Naive thymus-derived CD4-positive, alpha-beta T cell (primary cell): ENCODE measurements at places on chromosomes 2 and 18. TPM values are rescaled to one million over a fixed set of nuclear protein-coding genes. Genes with fewer than 3 reads are reported as not detected.

DNA sequence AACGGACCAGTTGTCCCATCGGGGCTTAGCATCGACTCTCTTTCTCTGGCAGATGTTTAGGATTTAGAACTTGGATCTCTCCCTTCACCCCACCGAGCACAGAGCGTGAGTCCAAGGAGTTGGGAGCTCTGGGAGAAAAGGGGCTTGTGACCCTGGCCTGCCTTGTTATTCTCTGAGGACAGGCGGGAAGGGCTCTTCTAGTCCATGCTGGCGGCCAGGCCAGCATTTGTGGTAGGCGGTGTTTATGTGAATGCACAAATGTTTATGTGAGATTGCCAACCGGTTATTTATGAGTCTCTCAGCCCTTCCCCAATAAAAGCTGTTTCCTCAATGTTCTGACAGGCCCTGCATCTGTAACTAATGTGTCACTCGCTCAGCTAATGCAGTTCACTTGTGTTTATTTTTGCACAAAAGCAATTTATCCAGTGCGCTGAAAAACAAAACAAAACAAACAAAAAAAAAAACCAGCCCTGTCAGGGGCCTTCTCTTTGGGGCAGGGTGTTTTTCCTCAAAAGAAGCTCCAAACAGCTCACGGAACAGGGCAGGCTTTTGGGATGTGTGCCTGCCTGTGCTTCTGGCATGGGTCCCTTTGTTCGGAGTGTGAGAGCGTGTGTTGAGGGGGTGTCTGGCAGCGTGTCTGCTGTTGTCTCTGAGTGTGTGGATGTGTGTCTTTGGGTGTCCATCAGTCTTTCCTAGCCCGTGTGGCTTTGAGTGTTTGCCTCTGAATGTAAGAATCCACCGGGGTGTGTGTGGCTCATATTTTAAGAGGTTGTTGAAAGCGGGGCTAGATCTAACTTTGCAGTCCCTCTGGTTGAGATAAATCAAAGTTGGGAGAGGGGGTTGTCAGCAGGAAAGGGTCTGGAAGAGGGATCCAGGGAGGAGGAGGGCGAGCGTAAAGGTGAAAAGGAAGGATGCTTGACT lies 52.8 kb upstream of the HAAO start:
- H3K27ac ChIP-seq = no peak overlapping the region
- no peaks in the 10 kb centered on the region for H3K4me1 ChIP-seq

DNA sequence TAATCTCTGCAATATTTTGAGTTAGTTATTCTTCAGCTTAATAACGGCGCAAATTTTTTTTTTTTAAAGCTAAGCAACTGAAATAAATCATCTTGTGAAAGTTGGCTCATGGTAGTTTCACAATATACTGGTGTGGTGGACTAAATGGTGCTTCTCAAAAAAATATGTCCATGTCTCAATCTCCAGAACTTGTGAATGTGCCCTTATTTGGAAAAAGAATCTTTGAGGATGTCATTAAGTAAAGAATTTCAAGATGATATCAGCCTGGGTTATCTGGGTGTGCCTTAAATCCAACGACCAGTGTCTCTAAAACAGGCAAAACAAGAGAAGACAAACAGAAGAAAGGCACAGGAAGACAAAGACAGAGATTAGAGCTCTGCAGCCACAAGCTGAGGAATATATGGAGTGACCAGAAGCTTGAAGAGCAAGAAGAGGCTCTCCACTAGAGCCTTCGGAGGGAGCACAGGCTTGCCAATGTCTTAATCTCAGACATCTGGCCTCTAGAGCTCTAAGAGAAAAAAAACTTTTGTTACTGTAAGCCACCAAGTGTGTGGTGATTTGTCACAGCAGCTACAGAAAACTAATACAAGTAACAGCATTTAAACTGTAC lies 71.4 kb downstream of the HNMT start:
- no peaks in the 10 kb centered on the region for H3K27me3 ChIP-seq
- no peaks in the 10 kb centered on the region for H3K36me3 ChIP-seq
- H3K4me1 ChIP-seq = no peaks in the 10 kb centered on the region
- no peak overlapping the region for H3K27ac ChIP-seq
- DNase-seq = no peak
- H3K4me3 ChIP-seq = no peak overlapping the region

GRCh38 chr2:130336150-130336876 lies 6.4 kb upstream of the IMP4 start:
- H3K36me3 ChIP-seq = peaks cover 5% of the 10 kb centered on the region
- no peak overlapping the region for H3K27ac ChIP-seq
- DNase-seq = no peak
- H3K4me1 ChIP-seq = peaks cover 4% of the 10 kb centered on the region

- no peak for DNase-seq
- H3K36me3 ChIP-seq = no peaks in the 10 kb centered on the region
- no peaks in the 10 kb centered on the region for H3K4me1 ChIP-seq
These were observed at the start of gene GKN2 for GRCh38 chr2:68952887-68953521. Gene GKN2, minus strand, starts transcription at chr2:68952893. Its CDS starts 32 bp downstream, at chr2:68952861.

- H3K4me1 ChIP-seq = no peaks in the 10 kb centered on the region
- H3K36me3 ChIP-seq = no peaks in the 10 kb centered on the region
- DNase-seq = no peak
These were observed 55.8 kb downstream of the EMX1 start for GRCh38 chr2:72973137-72973535.

DNA sequence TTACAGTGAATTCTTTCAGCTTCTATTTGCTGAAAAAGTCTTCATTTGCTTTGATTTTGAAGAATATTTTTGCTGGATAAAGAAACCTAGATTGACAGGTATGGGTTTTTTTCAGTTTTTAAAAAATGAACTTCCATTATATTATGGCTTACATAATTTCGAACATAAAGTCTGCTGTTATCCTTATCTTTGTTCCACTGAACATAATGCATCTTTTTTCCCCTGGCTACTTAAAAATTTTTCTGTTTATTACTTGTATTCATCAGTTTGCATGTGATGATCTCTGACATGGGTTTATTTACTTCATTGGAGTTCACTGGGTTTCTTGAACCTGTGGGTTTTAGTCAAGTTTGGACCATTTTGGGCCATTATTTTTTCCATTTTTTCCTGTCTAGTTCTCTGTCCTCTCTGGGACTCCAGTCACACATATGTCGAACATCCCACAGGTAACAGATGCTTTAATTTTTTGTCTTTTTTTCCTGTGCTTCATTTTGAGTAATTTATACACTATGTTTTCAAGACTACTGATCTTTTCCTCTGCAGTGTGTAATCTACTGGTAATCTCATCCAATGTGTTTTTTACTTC lies 33.1 kb downstream of the SEC11C start:
- no peak overlapping the region for H3K27ac ChIP-seq
- H3K27me3 ChIP-seq = no peaks in the 10 kb centered on the region
- H3K36me3 ChIP-seq = no peaks in the 10 kb centered on the region
- no peak for DNase-seq
- no peaks in the 10 kb centered on the region for H3K4me1 ChIP-seq

GRCh38 chr2:17899871-17900270 lies 21.4 kb downstream of the KCNS3 start:
- H3K27ac ChIP-seq = no peak overlapping the region
- H3K4me1 ChIP-seq = no peaks in the 10 kb centered on the region
- DNase-seq = no peak
- H3K36me3 ChIP-seq = no peaks in the 10 kb centered on the region

GRCh38 chr2:7795778-7796563 lies 878.8 kb downstream of the RNF144A start:
- H3K27me3 ChIP-seq = no peaks in the 10 kb centered on the region
- H3K36me3 ChIP-seq = no peaks in the 10 kb centered on the region
- no peak overlapping the region for H3K27ac ChIP-seq

DNA sequence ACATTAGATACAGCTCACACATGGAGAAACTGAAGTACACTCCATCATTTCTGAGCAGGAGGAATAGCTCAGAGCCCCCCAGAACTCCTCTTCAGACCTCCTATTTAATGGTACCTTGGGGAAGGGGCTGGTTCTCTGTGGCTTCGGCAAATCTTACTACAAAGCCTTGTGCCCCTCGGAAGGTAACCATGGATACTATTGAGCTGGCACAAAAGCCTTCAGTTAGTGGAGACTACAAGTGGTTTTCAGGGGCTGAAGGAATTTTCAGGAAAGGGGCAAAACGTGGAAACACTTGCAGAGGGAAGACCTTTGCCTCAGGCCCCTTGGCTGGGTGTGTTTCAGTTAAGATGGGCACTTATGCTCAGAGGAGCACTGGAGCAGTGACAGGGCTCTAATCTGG lies 1.1 kb upstream of the FAM237A start:
- no peak for DNase-seq
- no peaks in the 10 kb centered on the region for H3K36me3 ChIP-seq
- no peaks in the 10 kb centered on the region for H3K4me1 ChIP-seq
- H3K27me3 ChIP-seq = peaks cover 11% of the 10 kb centered on the region
- H3K27ac ChIP-seq = no peak overlapping the region

- H3K4me1 ChIP-seq = peaks cover 15% of the 10 kb centered on the region
- H3K27ac ChIP-seq = no peak overlapping the region
- no peaks in the 10 kb centered on the region for H3K36me3 ChIP-seq
- no peak overlapping the region for H3K4me3 ChIP-seq
- no peaks in the 10 kb centered on the region for H3K27me3 ChIP-seq
- no peak for DNase-seq
These were observed 5.8 kb upstream of the MTA3 start for GRCh38 chr2:42562474-42563144.

- DNase-seq = no peak
- no peaks in the 10 kb centered on the region for H3K36me3 ChIP-seq
- no peaks in the 10 kb centered on the region for H3K4me1 ChIP-seq
- no peak overlapping the region for H3K4me3 ChIP-seq
- H3K27ac ChIP-seq = no peak overlapping the region
These were observed 27.8 kb downstream of the RTP5 start for GRCh38 chr2:241897231-241897916.

DNA sequence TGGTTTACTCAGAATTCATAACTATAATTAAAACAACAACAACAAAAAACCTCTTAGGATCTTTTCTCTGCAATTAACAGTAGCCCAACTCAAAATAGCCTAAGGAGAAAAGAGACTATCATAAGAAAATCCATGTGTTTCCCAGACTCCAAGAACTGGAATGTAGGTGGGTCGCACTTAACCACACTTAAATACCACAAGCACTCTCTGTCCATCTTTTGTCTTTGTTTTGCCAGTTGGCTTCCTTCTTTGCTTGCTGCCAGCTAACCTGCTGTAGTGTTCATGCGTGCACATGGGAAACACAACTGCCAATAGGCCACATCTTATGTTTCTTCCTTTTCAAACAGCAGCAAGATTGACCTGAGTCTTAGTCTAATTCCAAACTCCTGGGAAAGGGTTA lies 24.1 kb upstream of the ACVR1 start:
- no peak for DNase-seq
- no peaks in the 10 kb centered on the region for H3K36me3 ChIP-seq
- H3K27ac ChIP-seq = peak overlapping the region; percentile 18

- H3K4me1 ChIP-seq = no peaks in the 10 kb centered on the region
- no peak for DNase-seq
- H3K27ac ChIP-seq = no peak overlapping the region
- H3K27me3 ChIP-seq = no peaks in the 10 kb centered on the region
- peaks cover 6% of the 10 kb centered on the region for H3K36me3 ChIP-seq
- no peak overlapping the region for H3K4me3 ChIP-seq
These were observed 98.6 kb downstream of the NOL10 start for GRCh38 chr2:10591207-10591606.

- no peaks in the 10 kb centered on the region for H3K36me3 ChIP-seq
- no peaks in the 10 kb centered on the region for H3K4me1 ChIP-seq
- no peak overlapping the region for H3K27ac ChIP-seq
- no peak overlapping the region for H3K4me3 ChIP-seq
These were observed 696.5 kb downstream of the NRXN1 start for GRCh38 chr2:50335433-50335832.

DNA sequence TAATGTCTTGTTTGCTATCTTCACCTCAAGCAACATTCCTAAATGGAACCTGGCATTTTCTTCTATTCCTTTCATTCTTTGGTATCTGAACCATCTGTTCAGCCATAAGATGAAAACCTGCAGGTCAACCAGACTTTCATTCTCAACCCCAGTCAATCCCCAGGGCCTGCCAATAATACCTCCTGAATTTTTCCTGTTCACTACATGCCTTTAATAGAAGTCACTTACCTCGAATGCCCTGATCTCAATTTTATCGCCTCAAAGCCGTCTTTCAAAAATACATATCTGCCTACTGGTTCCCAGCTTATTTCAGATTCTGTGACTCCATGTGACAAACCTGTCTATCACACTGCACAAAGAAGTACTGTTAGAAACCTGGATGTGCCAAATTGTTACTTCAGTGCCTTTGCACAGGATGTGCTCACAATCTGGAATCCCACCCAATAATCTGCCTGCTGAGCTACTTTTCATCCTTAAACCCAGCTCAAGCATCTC lies 22.6 kb downstream of the ST3GAL5 start:
- no peak overlapping the region for H3K4me3 ChIP-seq
- H3K27ac ChIP-seq = no peak overlapping the region
- no peaks in the 10 kb centered on the region for H3K27me3 ChIP-seq
- no peak for DNase-seq
- peaks cover 4% of the 10 kb centered on the region for H3K36me3 ChIP-seq

DNA sequence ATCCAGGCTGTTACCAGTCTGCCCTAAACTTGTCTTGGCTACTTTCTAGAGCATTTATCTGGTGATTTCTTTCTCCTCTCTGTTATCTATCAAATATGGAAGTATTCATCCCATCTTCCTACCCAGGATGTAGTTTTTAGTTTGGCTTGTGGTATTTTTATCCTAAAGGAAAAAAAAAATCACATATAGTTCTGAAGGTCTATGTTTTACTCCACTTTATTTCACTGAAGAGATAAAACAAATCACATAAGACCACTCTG lies 62.2 kb downstream of the PXDN start:
- no peak for DNase-seq
- H3K4me1 ChIP-seq = no peaks in the 10 kb centered on the region
- no peak overlapping the region for H3K4me3 ChIP-seq
- H3K27ac ChIP-seq = no peak overlapping the region
- H3K36me3 ChIP-seq = no peaks in the 10 kb centered on the region

- no peaks in the 10 kb centered on the region for H3K4me1 ChIP-seq
- H3K27ac ChIP-seq = no peak overlapping the region
- peaks cover 8% of the 10 kb centered on the region for H3K27me3 ChIP-seq
- no peak for DNase-seq
- no peaks in the 10 kb centered on the region for H3K36me3 ChIP-seq
These were observed 497 bp downstream of the DSC3 start for GRCh38 chr18:31042084-31042405.

- H3K4me1 ChIP-seq = no peaks in the 10 kb centered on the region
- H3K27ac ChIP-seq = no peak overlapping the region
- H3K4me3 ChIP-seq = no peak overlapping the region
These were observed 426.7 kb upstream of the MYT1L start for GRCh38 chr2:2757764-2758163.

- H3K27me3 ChIP-seq = no peaks in the 10 kb centered on the region
- H3K4me1 ChIP-seq = peaks cover 16% of the 10 kb centered on the region
- no peak overlapping the region for H3K27ac ChIP-seq
- DNase-seq = peak; percentile 47
- H3K36me3 ChIP-seq = no peaks in the 10 kb centered on the region
- no peak overlapping the region for H3K4me3 ChIP-seq
These were observed 4.1 kb upstream of the VRK2 start for GRCh38 chr2:58042486-58042970.

MYCN gene
- not detected in 2 replicates for total RNA-seq

CFC1 gene
- not detected for total RNA-seq

C2orf15 gene
- 1.6 TPM for total RNA-seq

RNF152 gene
- 1.9 TPM for total RNA-seq

CCDC74B gene
- 1.0 and 1.6 TPM in 2 replicates for total RNA-seq

NT5C1B gene
- total RNA-seq = not detected

CASP10 gene
- 44.7 TPM for total RNA-seq

NFE2L2 gene
- 99.6 TPM for total RNA-seq

ALPI gene
- not detected in 2 replicates for total RNA-seq
